ENCODE measurements at places on chromosomes 13 and 19.

DNA sequence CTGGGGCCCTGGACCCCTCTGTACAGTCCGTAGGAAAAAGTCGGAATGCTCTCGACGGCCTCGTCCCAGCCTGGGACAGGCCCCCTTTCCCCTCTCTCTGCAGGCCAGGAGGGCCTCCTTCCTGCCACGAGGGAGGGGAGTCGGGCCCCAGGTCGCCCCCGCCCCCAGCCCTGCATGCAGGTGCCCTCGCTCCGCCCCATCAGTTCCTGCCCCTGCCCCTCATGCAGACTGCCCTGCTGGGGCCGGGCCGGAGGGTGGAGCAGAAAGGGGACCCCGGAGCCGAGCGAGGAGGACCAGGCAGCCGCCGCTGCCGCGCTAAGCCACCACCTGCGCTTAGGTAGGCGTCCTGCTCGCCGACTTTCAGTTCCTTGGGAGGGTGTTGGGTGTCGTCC lies 7.3 kb downstream of the LYL1 start:
- no peak for DNase-seq

- DNase-seq, result no peak
These were observed 56.2 kb upstream of the UBE2L5 start for GRCh38 chr13:30366088-30366487.

DNA sequence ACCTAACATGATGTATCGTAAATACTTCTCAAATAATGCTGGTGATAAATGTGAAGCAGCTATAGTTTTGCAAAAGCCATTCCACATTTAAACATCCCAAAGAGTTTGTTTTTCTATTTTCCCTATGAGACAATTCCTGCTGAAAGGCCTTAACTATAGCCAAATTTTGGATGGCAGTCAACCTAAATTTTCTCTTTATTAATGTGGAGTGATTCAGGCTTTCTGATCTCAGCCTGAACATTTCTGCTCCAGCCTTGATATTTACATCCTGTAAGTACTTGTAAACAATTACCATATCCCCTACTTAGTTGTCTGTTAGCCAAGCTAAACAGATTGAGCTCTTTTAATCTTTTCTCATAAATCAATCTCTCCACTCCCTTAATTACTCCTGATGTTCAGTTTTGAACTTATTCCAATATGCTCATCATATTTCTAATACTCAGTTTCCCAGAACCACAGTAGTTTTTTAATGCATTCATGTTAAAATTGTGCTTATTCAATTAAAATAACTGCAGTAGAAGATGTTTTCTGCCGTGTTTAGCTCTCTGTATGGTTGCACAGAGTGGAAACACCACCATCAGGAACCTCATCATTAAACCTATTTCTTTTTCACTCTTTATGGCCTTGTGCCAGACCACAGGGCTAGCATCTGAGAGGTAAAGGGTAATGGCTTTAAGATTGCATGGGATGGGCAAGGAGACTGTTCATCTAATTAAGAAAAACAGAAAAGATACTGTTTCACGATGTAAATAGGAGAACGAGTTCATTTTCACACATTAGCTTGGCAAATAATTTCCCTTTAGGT lies 1235.2 kb upstream of the SLC10A2 start:
- peak; percentile 97 for DNase-seq

DNA sequence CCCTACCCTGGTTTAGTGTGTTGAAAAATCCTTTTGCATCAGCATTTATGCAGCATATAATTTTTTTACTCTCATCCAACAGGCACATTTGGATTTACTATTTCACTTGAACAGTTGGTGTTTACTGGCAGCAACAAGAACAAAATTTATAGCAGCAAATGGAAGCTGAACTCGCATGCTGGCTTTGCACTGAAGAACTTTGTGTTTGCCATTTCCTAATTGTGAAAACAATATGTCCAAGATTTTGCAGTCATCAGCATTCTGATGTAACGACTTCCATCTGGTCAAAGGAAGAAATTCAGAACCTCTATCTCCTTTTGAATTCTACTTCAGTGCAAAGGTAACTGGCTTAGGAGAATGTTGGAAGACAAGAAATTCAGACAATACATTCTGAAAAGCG lies 131.0 kb downstream of the DLEU7 start:
- peak; percentile 42 for DNase-seq

DNA sequence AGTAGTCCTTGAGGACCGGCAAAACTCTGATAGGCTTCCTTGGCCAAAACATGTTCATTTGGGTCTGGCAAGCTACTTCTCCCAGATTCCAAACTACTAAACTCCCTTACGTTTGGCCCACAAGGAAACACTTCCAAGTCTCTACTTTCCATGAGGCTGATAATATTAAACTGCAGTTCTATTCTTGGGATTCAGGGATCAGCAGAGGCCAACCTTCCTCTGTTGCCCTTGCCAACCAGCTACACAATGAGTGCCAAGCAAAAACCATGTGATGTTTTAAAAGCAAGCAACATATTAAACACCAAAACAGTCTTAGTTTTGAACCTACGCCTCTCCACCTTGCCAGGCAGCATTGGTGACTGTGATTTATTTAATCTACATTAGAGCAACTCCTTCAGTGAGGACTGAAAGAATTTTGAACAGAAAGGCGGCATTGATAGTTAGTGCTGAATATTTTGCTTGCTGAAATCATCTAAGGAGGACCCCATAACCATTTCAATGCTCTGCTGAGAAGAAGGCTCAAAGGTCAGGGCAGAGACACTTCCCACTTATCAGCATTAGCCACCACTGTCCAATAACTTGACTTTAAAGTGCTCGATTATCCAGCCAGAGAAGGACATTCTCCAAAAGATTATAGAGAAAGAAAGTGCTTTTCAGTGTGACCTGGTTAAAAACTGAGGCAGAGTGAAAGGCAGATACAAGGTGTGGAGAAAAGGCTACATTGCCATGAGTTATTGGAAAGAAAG lies 287.1 kb downstream of the TBC1D4 start:
- no peak for DNase-seq

GRCh38 chr13:94140027-94140426 lies 339.5 kb downstream of the DCT start:
- DNase-seq, result no peak

DNA sequence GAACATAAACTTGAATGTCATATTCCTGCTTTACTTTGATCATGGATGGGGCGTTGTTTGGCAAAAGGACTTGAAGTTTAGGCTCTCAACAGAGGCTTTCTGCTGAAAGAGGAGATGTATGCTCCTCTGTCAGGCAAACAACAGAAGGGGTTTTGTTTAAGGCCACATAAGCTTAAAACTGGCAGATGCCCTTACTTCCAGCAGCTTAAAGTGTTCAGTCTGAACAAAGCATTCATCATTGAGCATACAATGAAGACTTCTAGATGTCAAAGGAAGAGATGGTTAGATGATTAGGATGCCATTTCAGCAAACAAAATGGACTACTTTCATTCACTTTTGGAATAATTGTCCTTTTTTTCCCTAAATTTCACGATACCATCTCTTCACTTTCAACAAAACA lies 484.5 kb downstream of the SLITRK6 start:
- DNase-seq, result no peak

- no peak for DNase-seq
These were observed 18.1 kb downstream of the PHLDB3 start for GRCh38 chr19:43486412-43486811.

All from NCI-H1694 (cell line).